ENCODE measurements at places on chromosomes 1 and 21. TPM values are rescaled to one million over a fixed set of nuclear protein-coding genes. Genes with fewer than 3 reads are reported as not detected.

- peaks cover 8% of the 10 kb centered on the region for H3K4me1 ChIP-seq
- no peak overlapping the region for H3K27ac ChIP-seq
- no peaks in the 10 kb centered on the region for H3K36me3 ChIP-seq
- H3K27me3 ChIP-seq = no peaks in the 10 kb centered on the region
These were observed 1.4 kb downstream of the TPM3 start for GRCh38 chr1:154190550-154190949.

GRCh38 chr1:50620680-50621329, 197.6 kb upstream of the DMRTA2 start:
- no peak overlapping the region for H3K4me3 ChIP-seq
- H3K4me1 ChIP-seq = no peaks in the 10 kb centered on the region
- DNase-seq = no peak
- H3K27ac ChIP-seq = no peak overlapping the region

The CSMD2 gene
- 0.35 TPM for total RNA-seq

The CADM3 gene
- 0.28 TPM for total RNA-seq

GRCh38 chr1:85240174-85240601, 19.3 kb downstream of the C1orf52 start:
- no peak overlapping the region for H3K27ac ChIP-seq
- H3K4me1 ChIP-seq = peaks cover 13% of the 10 kb centered on the region
- no peak for DNase-seq
- no peaks in the 10 kb centered on the region for H3K27me3 ChIP-seq
- H3K4me3 ChIP-seq = no peak overlapping the region

The CAMK1G gene
- total RNA-seq = 0.12 TPM

GRCh38 chr1:4599951-4600481, 54.4 kb upstream of the AJAP1 start:
- H3K4me1 ChIP-seq = no peaks in the 10 kb centered on the region
- no peaks in the 10 kb centered on the region for H3K36me3 ChIP-seq
- no peak for DNase-seq
- H3K27me3 ChIP-seq = no peaks in the 10 kb centered on the region
- H3K4me3 ChIP-seq = no peak overlapping the region
- H3K27ac ChIP-seq = no peak overlapping the region

GRCh38 chr1:70195342-70195741, 10.0 kb downstream of the LRRC40 start:
- no peaks in the 10 kb centered on the region for H3K36me3 ChIP-seq
- H3K4me1 ChIP-seq = no peaks in the 10 kb centered on the region
- no peaks in the 10 kb centered on the region for H3K27me3 ChIP-seq

- no peaks in the 10 kb centered on the region for H3K4me1 ChIP-seq
- no peak for DNase-seq
- H3K27me3 ChIP-seq = no peaks in the 10 kb centered on the region
- H3K27ac ChIP-seq = no peak overlapping the region
- no peak overlapping the region for H3K4me3 ChIP-seq
- H3K36me3 ChIP-seq = no peaks in the 10 kb centered on the region
These were observed 8.0 kb downstream of the HJV start for GRCh38 chr1:146013559-146013922.

The FAM167B gene
- 2.8 TPM for total RNA-seq

DNA sequence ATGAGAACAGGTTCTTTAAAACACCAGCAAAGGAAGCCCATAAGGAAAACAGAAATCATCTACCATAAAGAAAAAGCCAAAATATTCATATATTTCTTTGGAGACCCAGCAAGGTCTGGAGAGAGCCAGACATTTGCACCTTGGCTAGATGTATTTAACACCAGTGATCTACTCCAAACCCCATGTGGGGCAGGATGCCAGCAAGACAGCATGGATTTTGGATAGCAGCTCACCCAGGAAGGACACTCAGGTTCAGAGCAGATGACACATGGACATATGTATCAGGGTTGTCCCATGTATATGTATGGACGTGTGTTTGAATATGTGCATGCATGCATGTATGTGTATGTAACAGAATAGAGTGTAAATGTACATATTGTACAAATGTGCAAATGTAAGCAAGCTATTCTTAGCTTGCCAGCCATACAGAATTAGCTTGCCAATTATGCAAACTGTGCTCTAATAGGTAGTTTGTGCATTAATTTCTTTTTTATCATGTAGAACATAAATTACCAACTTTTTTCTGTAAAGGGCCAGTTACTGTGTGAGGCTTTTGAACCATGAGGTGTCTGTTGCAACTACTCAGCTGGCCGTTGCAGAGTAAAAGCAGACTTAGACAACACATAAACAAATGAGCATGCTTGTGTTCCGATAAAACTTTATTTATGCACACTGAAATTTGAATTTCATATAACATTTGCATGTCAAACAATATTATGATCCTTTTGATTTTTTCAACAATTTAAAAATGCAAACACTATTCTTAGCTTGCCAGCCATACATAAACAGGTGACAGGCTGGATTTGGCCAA, 73.5 kb upstream of the KAZN start:
- no peaks in the 10 kb centered on the region for H3K27me3 ChIP-seq
- no peak overlapping the region for H3K27ac ChIP-seq
- H3K36me3 ChIP-seq = no peaks in the 10 kb centered on the region
- no peak for DNase-seq
- no peaks in the 10 kb centered on the region for H3K4me1 ChIP-seq
- no peak overlapping the region for H3K4me3 ChIP-seq

The OPRD1 gene
- total RNA-seq = 0.76 TPM

DNA sequence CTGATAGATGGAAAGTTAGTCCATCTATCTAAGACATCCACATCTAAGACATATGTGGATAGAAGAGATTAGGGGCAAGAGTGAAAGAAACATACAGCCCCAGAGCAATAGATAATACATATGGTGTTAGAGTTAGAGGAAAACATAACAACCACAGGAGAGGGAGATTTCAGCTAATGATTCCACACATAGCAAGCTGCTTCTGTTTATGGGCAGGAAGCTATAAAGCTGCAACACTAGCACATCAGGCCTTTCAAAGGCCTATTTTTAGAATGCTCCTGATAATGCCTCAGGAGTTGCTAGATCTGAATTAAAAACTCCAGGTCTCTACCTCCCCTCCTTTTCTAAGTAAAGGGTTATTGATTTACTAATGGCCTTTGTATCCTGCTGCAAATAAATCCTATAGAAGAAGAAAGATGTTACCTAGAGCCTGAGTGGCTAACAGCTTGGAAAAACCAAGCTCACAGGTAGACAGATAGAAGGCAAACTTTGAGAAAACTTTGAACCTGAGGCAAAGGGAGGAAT, 36.1 kb downstream of the BRINP2 start:
- no peak overlapping the region for H3K4me3 ChIP-seq
- H3K27me3 ChIP-seq = no peaks in the 10 kb centered on the region
- no peak for DNase-seq
- no peaks in the 10 kb centered on the region for H3K4me1 ChIP-seq
- no peaks in the 10 kb centered on the region for H3K36me3 ChIP-seq
- H3K27ac ChIP-seq = no peak overlapping the region

The CRP gene
- 14.1 TPM for total RNA-seq

DNA sequence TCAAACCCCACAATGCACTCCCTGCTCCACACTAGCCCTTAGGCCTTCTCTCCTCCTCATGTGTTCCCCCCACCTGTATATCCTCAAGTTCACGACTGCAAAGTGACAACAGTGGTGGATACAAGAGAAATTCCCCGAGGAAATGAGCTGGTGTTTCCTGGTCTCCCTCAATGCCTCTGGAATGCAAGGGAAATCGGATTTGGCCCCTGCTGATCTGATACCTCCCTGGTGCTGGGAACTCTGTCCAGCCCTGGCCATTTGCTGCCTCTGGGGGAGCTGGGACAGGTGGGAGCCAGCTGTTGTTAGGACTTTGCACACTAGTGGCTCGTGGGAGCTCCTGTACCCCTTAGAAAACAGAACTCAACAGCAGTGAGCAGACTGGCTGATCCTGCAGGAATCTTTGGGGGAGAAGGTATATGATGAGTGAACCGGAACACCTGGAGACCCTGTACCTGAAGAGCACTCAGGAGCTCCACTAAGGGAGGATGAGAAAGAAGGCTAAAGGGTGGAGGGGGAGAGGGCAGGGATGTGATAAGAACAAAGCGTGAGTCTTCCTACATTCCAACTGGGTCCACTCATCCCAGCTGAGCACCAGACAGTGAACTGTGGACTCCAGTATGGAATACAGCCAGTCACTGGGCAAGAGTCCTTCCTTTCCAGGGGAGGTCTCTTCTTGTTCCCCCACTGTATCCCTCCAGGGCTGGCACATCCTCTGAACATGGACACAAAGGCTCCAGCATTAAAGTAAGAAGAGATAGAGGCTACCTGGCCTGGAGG, 69.3 kb downstream of the PLXNA2 start:
- peaks cover 5% of the 10 kb centered on the region for H3K36me3 ChIP-seq
- H3K4me3 ChIP-seq = no peak overlapping the region
- peaks cover 27% of the 10 kb centered on the region for H3K4me1 ChIP-seq
- H3K27me3 ChIP-seq = no peaks in the 10 kb centered on the region

DNA sequence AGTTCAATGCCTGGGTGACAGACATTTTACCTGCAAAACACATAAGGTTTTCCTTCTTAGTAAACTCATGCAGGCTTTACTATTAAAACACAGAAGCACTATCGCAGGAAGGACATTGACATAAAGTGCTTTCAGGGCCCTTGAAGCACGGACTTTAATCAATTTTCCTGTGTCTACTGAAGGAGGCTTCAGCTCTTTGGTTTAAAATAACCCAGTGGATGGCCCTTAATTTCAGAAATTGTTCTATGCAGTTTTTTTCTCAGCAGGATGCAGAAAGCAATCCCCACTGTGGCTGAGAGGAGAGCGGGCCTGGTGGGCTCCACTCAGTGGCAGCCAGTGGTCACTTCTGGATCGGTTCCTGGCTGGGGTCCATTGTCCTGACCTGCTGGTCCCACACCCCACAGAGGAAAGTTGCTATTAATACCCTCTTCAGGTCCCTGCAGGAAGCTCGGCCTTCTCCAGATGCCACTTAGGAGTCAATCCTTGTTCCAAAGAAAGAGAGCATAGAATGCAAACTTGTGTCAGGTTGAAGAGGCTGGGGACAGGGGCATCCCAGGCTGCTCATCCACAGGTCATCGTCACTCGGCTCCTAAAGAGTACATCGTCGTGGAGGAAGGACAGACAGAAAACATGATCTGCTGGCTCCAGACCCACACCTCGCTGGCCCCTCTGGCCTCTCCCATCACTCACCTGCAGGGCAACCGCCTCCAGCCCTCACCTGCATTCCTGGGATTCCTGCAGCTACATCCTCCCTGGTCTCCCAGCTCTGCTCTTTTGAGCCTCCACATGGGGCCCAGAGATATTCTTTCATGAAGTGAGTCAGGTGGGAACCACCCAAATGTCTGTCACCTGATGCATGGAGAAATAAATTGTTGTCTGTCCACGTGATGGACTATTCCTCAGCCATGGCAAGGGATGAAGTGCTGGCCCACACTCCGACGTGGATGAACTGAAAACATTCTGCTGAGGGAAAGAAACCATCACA, 153.1 kb downstream of the PSMG1 start:
- DNase-seq = no peak
- no peaks in the 10 kb centered on the region for H3K4me1 ChIP-seq
- H3K27me3 ChIP-seq = no peaks in the 10 kb centered on the region
- H3K36me3 ChIP-seq = no peaks in the 10 kb centered on the region

The KRTAP19-1 gene
- total RNA-seq = not detected

- no peaks in the 10 kb centered on the region for H3K36me3 ChIP-seq
- H3K27me3 ChIP-seq = no peaks in the 10 kb centered on the region
- no peak overlapping the region for H3K4me3 ChIP-seq
- no peak for DNase-seq
- peak overlapping the region; percentile 31 for H3K27ac ChIP-seq
These were observed 355.5 kb downstream of the LMO4 start for GRCh38 chr1:87684194-87684593.

GRCh38 chr1:98210064-98210463, 289.2 kb upstream of the DPYD start:
- H3K27me3 ChIP-seq = no peaks in the 10 kb centered on the region
- H3K27ac ChIP-seq = no peak overlapping the region
- no peaks in the 10 kb centered on the region for H3K4me1 ChIP-seq
- H3K36me3 ChIP-seq = no peaks in the 10 kb centered on the region
- no peak for DNase-seq
- H3K4me3 ChIP-seq = no peak overlapping the region

All from pancreas (tissue), 10 donors.